Lung microvascular endothelial cell (primary cell): ENCODE measurements at places on chromosomes 1 and 21. TPM values are rescaled to one million over a fixed set of nuclear protein-coding genes. Genes with fewer than 3 reads are reported as not detected.

TNNI3K gene
- 0.22 TPM in 1 of 2 replicates, not detected in the other for total RNA-seq

SPATA1 gene
- total RNA-seq = 0.22 and 0.99 TPM in 2 replicates

AMY1C gene
- total RNA-seq = not detected in 2 replicates

DNA sequence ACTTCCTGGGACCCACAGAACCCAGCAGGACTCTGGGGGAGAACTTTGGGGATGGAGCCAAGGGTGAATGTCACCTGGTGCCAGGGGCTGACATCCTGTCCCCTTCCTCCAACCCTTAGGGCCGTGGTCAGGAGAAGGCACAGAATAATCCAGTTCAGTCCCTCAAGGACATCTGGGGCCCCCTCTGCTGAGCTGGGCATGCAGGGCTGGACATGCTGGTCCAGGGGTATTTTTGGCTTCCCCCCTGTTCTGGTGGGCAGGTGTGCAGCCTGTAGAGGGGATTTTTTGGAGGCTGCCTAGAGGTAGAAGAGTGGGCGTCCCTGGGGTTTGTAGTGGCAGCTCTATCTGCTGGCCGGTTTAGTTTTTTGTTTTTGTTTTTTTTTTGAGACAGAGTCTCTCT is 3.4 kb upstream of the CROCC start:
- DNase-seq = no peak

GRCh38 chr1:2636733-2637132 is 3.9 kb upstream of the MMEL1 start:
- no peak for DNase-seq

- no peak for DNase-seq
These were observed 43.5 kb downstream of the LPAR3 start for GRCh38 chr1:84849357-84849975.

- no peak for DNase-seq
These were observed 27.7 kb upstream of the RPTN start for GRCh38 chr1:152186556-152187285.

DNA sequence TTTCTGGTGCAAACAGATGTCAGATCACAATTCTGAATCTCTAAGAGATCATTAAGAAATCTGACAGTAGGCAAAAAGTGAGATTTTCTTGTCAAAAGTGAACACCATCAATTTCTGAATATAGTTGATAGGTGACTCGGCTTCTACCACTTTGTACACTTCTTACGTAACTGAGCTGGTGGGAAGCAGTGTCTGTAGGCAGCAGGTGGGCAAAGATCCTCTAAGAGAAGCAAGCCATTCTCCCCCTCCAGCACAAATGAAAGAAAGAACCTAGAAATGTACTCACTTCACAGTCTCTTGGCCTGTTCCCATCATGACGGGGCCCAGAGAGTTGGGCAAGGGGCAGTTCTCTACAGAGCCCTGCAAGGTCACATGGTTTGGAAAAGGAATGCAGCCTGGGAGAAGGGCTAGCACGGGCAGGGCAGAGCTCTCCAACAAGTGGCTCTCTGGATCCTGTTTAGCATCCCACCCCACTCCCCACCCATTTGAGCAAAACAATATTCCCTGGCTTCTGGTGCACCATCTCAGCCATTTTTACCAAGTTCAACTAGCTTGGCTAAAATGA is 412.6 kb downstream of the LTN1 start:
- DNase-seq = no peak

DNA sequence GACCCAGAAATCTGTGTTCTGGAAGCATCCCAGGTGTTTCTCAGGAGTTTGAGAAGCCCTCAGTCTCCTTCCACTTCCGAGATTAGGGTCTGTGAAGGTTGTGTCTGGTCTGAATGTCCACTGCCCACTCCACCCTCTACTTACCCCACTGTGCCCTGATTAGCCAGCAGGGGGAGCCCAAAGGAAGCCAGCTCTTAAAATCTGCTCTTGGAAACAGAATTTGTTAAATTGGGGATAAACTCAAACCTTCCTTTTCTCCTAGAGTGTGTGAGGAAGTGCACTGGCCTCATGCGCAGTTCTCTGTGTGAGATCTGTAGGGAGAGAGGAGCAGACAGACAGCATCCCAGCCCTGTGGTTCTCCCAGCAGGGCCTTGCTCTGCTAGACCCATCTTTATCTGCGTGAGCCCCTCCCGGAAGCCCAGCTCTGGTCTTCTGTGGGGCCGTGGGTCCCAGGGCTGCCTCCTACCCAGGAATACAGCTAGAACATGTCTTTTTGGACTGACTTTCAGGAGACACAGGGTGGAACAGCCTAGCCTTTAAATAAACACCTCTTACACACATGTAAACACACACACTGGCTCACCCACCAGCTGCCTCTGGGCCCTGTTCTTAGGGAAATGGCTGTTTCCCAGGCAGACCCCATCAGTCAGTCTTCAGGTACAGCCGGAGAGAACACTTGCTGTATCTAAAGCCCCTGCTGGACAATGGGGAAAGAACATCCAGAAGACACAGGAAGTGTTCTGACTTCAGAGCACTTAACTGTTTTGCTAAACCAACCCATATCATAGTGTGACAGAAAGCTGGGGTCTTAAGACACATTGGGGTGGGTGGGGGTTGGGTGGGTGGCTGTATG is 52.2 kb downstream of the SMYD2 start:
- peak; percentile 57 for DNase-seq

GRCh38 chr1:243469497-243469896 is 213.7 kb downstream of the SDCCAG8 start:
- no peak for DNase-seq

GRCh38 chr1:233245191-233245765 is 50.2 kb downstream of the PCNX2 start:
- no peak for DNase-seq

DNA sequence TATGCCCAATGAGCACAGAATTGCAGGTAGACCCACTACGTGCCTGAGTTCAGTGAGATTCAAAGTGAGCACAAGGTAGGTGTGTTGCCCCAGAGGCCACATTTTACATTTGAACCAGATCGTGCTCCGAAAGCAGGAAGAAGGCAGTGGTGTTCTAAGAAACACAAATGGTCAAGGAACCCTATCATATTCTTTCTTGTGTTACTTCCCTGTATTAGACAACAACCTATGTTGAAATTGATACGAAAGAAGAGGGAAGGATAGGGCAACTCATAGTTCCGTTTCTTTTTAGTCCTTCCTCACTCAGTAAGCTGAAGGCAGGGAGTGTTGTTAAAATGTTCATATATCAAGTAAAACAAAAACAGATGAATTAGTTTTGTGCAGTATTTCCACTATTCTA is 33.9 kb downstream of the OLFML2B start:
- DNase-seq = no peak

- DNase-seq = no peak
These were observed 233.1 kb upstream of the CSF3R start for GRCh38 chr1:36715797-36716196.

- DNase-seq = no peak
These were observed 54.9 kb upstream of the WLS start for GRCh38 chr1:68287241-68287640.

DNA sequence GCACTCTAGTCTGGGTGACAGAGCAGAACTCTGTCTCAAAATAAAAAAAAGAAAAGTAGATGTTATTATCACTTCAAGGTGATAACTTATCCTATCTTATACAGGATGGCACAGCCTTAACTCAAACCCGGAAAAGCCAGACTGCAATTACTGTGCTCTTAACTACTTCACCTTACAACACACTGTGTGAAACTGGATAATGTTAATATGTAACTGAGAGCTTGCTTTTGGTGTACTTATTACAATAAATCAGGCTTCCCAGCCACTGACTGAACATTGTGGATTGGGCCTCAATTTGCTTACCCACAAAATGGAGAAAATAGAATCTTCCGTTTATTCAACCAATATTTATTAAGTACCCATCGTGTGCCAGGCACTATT is 1.4 kb downstream of the ORC1 start:
- DNase-seq = no peak

GRCh38 chr1:154608397-154609270 is 648 bp upstream of the ADAR start:
- DNase-seq = peak; percentile 67

GRCh38 chr1:22611530-22611947 is 24.9 kb upstream of the C1QA start:
- peak; percentile 67 for DNase-seq
